ENCODE measurements at places on chromosomes 6 and 20.
A peak's percentile ranks its signal among the peaks of the same experiment; 100 is the strongest.

DNA sequence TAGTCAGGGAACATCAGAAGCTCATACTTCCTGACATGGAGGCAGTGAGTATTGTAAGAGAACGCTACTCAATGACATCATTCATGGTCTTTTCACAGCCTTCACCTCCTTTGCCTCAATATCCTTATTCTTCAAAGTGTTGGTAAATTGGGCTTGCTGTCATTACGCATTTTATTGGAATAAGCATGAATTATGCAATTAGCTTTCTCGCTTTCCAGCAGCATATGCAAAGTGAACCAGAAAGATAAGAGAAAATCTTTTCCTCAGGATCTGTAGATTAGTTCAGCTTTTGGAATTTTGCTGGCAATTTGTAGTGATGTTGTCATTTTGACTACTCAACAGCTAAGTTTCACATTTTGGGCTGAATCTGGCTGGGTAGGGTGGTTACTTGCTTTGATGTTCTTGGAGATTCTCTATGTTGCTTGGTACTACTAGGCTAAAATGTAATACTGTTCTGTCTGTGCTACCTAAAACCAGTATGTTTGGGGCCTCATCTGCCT, 1012.1 kb downstream of the KIF16B start:
- DNase-seq = no peak

DNA sequence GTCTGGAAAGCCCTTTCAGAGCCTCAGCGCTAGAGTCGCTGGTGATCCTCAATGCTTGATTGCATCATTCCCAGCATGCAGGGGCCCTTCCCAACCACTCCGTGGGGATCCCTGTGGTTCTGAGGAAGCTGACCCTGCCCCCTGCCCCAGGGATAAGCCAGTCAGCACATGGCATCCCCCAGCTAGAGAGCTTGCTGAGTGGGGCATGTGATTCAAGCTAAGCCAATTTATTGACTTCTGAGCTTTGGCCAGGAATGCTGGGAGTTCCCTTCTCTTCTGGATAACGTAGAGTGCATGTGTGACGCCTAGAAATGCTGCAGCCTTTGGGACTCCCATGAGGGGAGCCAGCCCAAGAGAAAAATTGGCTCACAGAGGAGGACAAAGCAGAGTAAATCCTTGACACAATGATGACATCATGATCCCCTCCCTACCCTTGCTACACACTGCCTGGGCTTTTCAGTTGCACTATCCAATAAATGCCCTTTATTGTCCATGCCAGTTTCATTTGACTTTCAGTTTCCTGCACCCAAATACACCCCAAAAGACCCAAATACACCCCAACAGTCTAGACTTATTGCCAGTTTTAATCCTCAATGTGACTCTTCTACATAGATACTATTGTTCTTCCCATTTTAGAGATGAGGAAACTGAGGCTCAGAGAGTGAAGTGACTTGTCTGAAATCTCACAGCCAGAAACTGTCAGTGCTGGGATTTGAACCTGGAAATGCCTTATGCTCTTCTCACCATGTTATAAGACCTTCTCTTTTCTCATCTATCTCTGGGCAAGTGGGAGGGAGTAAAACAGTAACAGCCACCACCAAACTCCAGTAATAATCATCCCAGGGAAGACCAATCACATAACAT, 34.3 kb downstream of the KCNB1 start:
- no peak for DNase-seq

DNA sequence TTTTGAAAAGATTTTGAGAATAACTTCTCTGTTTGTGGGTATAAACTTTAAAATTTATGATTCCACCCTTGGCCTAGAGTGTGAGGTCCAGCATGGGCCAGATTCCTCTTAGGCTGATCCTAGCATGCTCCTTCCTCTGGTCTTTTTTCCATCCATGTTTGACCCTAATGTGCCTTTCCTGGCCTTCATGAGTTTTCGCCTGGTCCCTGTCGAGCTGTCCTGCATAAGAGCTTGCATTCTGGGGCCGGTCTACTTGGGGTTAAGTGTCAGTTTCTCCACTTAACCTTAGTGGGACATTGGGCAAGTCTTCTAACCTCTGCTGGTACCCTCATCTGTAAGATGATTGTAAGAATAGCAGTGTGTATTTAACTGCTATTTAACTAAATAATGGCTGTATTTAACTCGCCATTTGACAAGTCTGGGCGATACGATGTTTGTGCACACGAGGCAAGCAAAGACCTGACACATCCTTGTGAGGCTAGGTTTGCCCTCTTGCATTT, 40.7 kb upstream of the TAGAP start:
- no peak for DNase-seq

GRCh38 chr6:63643862-63644261, 8.3 kb downstream of the PHF3 start:
- DNase-seq = no peak

GRCh38 chr20:10902576-10903282, 228.9 kb upstream of the JAG1 start:
- no peak for DNase-seq

- DNase-seq = no peak
Observed at GRCh38 chr6:123838505-123839234, 35.0 kb downstream of the NKAIN2 start.

DNA sequence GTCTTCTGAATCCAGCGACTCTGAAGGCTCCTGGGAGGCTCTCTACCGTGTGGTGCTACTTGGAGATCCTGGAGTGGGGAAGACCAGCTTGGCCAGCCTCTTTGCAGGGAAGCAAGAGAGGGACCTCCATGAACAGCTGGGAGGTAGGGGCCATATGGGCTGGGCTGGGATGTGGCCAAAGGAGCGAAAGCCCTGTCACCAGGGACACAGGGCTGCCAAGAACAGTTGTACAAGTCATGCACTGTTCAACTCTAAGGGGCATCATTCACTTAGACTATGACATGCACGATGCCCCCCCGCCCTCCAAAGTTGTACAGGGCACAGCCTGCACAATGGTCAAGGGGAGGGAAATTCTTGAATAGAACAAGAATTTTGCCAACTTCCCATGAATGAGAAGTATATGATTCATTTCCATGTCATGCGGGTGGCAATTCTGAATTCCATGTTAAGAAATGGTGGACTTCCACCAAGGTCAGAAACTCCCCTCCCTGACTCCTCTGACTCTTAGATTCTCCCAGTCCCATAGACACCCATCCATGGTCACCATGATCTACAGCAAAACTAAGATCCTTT, 1.6 kb downstream of the REM1 start:
- DNase-seq = no peak

- peak; percentile 33 for DNase-seq
Observed at GRCh38 chr20:32792316-32792715, 27.4 kb upstream of the MAPRE1 start.

- no peak for DNase-seq
Observed at GRCh38 chr6:144469144-144469575, 184.0 kb downstream of the UTRN start.

GRCh38 chr6:122803171-122803661, 14.2 kb downstream of the SMPDL3A start:
- no peak for DNase-seq

DNA sequence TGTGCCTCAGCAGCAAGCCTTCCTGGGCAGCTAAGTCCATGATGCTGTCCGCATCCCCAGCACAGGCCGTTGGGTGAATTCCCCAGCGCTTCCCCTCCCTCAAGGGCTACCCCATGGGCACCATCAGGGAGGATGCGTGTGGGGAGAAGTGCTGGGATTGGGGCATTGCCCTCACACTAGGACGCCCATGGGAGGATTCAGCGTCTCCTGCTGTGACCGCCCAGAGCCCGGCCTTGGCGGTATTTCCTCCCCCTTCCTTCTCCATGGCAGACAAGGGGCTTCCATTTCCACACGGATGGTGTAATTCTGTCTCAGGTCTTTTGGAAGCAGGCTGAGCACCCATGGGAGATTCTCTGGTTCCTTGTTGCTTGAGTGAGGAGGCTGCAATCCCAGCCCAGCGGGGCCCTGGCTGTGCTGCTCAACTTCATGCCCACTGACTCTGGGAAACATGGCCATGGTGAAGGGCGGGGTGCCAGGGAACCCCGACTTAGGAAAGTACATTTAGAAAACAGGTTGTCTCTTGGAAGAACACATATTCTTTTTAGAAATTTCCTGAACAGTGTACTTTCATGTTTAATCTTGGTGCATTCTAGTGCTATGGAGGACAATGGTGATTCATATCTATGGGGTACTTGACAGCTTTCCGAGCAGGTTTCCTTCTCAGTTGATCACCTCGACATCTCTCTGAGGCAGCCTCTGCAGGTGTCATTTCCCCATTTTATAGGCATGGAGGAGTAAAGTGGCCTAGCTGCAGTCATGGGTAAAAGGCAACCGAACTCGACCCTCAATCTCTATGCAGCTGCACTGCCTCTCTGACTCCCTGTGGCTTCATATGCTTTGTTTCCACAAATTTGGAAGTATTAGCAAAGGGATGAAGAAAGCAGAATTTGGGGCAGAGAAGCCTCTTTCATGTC, 178.2 kb upstream of the CST7 start:
- no peak for DNase-seq

GRCh38 chr6:17724341-17724740, 17.6 kb upstream of the NUP153 start:
- DNase-seq = no peak

- DNase-seq = no peak
Observed at GRCh38 chr6:16836144-16836981, 75.1 kb upstream of the ATXN1 start.

DNA sequence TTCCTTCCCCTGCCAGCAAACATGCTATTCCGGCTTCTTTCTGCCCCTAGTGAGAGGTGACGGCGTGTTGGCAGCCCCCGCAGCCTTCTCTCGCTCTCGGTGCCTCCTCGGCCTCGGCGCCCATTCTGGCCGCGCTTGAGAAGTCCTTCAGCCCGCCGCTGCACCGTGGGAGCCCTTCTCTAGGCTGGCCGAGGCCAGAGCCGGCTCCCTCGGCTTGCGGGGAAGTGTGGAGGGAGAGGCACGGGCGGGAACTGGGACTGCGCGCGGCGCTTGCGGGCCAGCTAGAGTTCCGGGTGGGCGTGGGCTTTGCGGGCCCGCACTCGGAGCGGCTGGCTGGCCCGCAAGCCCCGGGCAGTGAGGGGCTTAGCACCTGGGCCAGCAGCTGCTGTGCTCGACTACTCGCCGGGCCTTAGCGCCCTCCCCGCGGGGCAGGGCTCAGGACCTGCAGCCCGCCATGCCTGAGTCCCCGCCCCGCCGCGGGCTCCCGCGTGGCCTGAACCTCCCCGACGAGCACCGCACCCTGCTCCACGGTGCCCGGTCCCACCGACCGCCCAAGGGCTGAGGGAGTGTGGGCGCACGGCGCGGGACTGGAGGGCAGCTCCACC, 20.0 kb upstream of the PXDC1 start:
- DNase-seq = no peak

DNA sequence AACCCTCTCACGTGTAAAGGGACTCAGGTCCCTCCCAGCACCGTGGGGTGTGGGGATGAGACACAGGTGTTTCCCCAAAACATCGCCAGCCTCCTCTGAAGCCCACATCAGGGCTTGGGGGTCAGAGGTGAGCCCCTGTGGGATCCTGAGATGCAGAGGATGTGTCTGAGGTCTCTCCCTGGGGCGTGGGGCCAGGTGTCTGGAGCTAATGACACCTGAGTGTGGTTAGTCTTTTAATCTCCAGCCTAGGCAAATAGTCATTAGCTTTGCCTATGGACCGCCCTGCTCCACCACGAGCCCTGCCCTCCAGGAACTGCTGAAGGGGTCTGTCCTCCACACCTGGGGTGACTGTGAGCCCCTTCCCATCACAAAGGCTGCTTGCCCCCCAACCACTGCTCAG, 1.7 kb downstream of the SRMS start:
- no peak for DNase-seq

DNA sequence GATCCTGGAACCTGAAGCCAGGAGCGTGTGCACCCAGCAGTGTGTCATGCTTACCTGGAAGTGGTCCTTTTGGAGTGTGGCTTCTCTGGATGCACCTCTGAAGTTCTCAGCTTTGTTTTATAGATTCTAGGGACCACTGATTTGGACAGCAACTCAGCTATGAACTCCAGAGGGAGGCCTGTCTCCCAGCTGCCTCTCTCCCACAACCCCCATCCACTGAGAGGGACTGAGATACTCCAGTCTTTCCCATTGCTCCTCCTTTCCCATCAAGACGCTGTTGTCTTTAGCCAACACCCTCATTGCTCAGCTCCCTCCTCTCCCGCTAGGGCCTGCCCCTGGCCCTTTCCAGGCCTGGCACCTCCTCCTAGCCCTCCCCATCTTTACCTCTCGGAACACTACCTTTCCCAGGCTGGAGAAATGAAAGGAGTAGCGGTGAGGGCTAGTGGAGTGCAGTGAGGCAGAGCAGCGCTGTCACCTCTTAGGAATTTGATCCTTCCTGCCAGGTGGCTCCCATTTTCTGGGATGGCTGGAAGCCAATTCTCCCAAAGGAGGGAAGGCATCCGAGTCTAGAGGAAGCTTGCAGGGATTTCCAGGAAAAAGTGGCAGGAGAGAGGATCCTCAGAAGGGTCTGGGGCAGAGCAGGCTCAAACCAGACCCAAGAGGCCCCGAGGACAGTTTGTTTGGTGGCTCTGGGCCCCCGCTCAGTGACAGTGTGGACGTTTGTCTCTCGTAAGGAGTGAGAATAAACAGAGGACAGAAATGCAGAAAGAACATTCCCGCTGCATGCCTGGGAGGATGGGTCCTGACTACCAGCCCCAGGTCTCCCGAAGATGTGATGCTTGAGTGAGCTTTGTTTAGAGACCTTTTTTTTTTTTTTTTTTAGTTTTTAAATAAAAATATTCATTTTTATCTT, at the start of gene LRRN4:
Gene LRRN4 (minus strand): TSS at position 285 of the 913 bp plus-strand sequence. CDS start 1,261 bp downstream, outside the sequence.
- DNase-seq = peak; percentile 58

DNA sequence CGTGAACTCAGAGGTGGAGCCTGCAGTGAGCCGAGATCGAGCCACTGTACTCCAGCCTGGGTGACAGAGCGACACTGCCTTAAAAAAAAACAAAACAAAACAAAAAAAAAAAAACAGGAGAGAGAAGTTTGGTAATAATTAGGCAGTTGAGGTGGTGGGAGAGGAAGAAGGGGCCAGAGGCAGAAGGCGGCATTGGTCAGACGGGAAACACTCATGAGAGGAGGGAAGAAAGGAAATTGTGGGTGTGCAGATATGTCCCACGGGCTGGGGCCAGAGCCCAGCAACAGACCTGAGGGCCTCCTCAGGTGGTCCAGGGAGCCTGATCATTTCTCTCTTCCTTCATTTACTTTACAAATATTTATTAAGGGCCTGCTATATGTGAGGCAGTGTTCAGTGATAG, 20.0 kb downstream of the SULF2 start:
- no peak for DNase-seq

DNA sequence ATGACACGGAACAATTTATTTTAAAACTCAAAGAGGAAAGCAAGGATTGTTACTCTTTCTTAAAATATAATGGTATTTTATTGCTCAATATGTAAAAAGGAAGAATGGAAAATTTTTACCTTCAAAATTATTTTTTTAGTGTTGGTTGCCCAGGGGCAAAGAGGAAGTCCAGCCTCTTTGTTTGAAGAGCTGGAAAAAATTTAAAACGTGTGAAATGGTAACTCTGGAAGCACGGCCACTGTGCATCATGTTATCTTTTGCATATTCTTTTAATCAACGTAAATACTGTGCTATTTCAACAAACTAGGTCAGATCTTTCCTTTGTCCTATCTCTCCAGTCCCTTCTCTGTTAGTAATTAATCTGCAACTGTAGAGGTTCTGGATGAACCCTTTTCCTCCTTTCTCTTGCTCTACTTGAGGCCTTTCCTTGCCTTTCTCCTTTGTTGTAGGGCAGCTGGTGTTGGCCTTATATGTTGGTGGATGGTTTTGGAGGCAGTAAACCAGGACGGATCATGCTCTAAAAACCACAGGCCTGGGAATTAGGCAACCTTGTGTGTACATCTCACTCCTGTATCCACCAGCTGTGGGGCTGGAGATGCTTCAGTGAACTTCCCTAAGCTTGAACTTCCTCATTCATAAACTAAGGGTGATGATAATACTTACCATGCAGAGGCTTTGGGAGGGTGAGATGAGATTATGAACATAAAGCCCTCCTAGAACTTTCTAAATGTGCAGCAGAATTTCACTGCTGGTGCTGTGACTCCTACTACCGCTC, 143.3 kb downstream of the PRL start:
- no peak for DNase-seq

- DNase-seq = no peak
Observed at GRCh38 chr20:41510847-41511450, 107.2 kb downstream of the CHD6 start.
